ENCODE measurements at places on chromosomes 5 and 9.

- DNase-seq: no peak
These were observed 169.5 kb upstream of the DMRT1 start for GRCh38 chr9:671997-672396.

- no peak for DNase-seq
These were observed 2295.0 kb upstream of the ACO1 start for GRCh38 chr9:30089428-30089827.

- no peak for DNase-seq
These were observed 539.2 kb downstream of the ACTL7B start for GRCh38 chr9:108316630-108317029.

- no peak for DNase-seq
These were observed 542 bp downstream of the FKBP15 start for GRCh38 chr9:113220467-113221002.

DNA sequence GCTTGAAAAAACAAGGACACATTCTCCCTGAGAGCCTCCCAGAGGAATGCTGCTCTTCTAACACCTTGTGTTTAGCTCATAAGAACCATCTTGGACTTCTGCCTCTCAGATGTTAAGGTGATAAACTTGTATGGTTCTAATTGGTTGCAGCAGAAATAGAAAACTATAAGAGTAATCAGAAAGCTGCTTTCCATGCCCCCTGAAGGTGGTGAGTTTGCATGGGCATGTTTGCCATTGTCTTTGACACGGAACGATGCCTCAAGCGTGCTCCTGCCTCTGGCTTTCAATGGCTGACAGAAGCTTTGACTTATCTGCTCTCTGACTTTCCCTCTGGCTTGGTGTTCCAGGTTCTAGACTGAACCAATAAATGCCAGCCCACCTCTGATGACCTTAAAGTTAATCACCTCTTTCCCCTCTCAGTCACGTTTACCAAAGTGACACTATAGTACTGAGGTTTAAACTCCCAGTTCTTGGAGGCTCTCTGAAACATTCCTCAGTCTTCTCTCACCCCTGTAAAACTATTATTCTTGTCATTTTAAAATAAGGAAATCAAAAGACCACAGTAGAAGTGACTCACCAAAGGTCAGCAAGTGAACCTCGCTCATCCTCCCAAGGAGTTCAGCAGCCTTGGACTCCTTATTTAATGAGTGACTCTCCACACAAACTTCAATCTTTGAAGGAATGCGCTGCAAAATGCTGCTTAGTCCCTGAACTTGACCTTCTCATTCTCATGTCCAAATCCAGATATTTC is 103.6 kb downstream of the PIK3R1 start:
- DNase-seq: no peak

DNA sequence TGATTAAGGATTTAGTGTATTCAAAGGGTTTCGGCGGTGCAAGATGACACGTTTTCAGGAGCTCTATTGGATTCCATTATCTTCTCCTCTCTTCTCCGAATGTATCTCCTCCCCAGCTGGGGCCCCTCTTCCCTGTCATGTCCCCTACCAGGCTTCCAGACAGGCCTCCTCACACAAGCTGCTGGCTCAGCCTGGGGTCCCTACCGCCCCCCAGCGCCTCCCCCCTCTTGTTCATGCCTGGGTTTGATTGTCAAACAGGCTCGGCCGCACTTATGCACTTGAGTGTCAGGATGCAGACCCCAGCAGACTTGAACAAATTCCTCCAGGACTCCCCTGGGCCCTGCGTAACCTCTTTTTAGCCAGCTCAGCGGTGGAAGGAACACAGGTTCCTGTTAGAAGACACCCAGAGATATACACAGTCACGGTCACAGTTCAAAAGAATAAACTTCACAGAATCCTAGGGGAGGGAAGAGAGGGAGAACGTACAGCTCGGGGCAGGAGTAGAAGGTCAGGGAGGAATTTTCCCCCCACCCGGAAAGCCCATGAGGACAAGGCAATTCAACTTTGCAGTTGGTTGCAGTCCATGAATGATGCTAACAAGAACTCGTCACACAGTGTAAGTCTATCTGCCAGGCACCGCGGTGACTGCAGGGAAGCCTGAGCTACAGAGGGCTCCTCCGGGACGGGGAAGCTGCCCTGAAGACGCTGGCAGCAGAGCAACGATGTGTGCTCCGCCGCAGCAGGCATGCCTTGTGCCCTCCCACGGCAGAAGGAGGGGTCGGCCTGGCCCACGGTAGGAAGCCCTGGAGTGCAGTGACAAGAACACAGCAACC is 560.0 kb downstream of the BNC2 start:
- DNase-seq: no peak

DNA sequence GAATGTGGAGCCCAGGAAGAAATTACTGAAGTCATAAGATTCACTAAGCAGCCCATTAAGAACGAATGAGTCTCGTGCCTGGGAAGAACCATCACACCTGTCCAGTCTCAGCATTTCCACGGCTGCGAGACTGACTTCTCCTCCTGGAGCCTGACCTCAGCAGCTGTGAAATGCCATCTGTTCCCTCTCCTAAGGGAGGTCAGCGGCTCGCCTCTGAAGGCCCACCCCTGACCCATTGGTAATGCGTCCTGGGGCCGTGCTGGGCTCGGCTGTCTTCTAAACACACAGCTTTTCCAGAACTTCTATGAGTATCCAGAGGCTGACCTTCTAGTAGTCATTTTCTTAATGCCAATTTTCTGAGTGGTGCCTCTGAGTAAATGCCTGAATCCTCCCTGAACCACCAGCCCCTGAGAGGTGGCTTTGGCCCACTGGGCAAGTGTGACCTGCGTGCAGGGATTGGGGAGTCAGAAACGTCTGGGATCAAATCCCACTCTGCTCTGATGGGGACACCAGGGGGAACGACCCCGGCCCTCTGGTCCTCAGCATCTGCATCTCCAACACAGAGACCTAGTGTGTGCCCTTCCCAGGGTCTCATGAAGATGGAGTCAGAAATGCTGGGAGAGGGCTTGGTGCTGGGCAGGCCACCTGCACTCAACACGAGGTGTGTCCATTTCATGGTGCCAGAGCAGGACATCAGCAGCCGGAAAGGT is 5.7 kb downstream of the SLC6A3 start:
- DNase-seq: no peak

GRCh38 chr5:177194268-177194667 is 60.7 kb downstream of the NSD1 start:
- DNase-seq: no peak

DNA sequence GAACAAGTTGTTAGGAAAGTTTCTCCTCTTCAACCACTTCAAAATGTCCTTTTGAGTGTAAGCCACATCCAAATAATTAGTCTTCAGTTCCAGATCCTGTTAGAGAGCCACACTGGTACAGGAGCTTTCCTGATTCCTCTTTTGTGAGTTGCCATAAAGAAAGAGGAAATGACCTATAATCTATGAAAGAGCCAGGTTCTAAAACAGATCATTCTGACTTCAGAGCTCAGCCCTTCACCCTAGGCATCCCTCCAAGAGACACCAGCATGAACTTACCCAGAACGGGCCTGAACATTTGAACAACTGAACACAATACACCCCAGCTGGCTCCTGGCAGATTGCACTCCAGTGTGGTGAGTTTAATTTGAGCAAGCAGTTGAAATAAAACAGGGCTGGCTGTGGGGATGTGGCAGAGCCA is 25.7 kb downstream of the SLC1A1 start:
- DNase-seq: no peak

Measured in activated CD4-positive, alpha-beta T cell treated with anti-CD3 and anti-CD28 coated beads for 1 hour (primary cell).